ENCODE measurements at places on chromosomes 7 and 10. TPM values are rescaled to one million over a fixed set of nuclear protein-coding genes. Genes with fewer than 3 reads are reported as not detected.

The ICA1 gene
- 3.3 TPM for total RNA-seq

The ACSM6 gene
- not detected for total RNA-seq

The PIK3CG gene
- not detected for total RNA-seq

The PTER gene
- total RNA-seq = 7.5 TPM

The SORBS1 gene
- total RNA-seq = 2.8 TPM

The MICALL2 gene
- 14.7 TPM for total RNA-seq

The ALKBH4 gene
- total RNA-seq = 22.2 TPM

The ABCB1 gene
- 20.4 TPM for total RNA-seq

The LBX1 gene
- not detected for total RNA-seq
